ENCODE measurements at places on chromosomes 6 and 20. TPM values are rescaled to one million over a fixed set of nuclear protein-coding genes. Genes with fewer than 3 reads are reported as not detected.

DNA sequence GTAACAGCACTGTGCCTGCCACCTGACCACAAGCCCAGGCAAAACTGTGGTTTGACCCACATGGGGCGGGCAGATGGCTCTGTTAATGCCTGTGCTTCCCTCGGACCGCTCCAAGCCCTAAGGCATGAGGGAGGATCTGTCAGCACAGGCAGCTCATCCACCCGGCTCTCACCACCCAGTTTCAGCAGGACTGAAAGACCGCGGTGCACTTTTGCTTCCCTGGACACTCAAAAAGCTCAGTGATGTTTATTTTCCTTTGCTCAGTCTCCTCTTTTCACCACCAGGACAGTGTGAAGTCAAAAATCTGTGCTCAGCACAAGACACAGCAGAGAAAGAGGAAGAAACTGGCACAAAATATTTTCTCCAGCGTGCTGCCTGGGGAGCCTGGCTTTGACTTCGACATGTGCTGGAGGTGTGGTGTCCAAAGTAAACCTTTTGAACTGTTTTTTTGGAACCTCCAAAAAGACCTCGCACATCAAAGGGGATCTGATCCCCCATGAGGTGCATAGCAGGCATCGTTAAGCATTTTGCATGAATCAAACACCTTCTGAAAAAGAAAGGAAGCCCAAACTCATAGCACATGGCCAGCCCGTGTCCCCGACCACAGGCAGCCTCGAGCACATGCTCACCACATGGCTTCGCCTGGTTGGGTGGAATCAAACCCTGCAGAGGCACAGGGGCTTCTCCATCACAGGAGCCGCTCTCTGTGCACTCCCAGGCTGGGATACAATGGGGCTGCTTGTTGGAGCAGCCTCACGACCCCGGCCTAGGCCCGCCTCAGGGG, 441.7 kb upstream of the JARID2 start:
- H3K27ac ChIP-seq: no peak overlapping the region
- no peaks in the 10 kb centered on the region for H3K27me3 ChIP-seq
- peaks cover 20% of the 10 kb centered on the region for H3K4me1 ChIP-seq
- peak; percentile 39 for DNase-seq
- peaks cover 14% of the 10 kb centered on the region for H3K36me3 ChIP-seq
- no peak overlapping the region for H3K4me3 ChIP-seq

DNA sequence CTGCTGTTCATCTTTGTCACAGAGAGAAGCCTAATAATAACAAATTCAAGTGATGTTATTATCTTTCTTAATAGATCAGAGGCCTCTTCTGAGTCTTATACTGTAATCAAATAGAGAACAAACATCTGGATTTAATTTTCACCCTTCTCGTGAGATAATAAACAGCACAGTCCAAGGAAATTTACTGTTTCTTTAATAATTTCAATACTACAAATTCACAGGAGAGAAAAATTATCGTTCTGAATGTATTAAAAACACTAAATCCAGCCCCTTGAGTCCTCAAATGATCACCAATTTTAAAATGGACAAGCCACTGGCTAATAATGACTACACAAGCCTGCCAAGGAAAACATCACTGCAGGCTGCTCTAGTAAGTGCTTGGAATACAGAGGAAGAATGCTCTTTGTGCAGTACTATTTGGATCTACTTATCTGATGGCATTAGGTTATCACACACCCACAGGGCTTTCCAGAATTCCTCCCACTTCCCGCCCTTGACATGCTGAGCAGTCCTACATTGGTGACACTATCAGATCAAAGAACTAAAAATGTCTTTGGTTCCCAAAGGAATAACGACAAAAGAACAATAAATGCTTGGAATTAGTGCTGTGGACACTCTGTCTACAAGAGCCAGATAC, 38.1 kb downstream of the SYNE1 start:
- peaks cover 2% of the 10 kb centered on the region for H3K27me3 ChIP-seq
- H3K27ac ChIP-seq: no peak overlapping the region
- DNase-seq: no peak
- H3K36me3 ChIP-seq: no peaks in the 10 kb centered on the region
- H3K4me3 ChIP-seq: no peak overlapping the region

Gene ADGB
- not detected for total RNA-seq

Gene GSTA3
- total RNA-seq: not detected

Measured in glutamatergic neuron (in vitro differentiated cells).